ENCODE measurements at places on chromosomes 7 and 10.

DNA sequence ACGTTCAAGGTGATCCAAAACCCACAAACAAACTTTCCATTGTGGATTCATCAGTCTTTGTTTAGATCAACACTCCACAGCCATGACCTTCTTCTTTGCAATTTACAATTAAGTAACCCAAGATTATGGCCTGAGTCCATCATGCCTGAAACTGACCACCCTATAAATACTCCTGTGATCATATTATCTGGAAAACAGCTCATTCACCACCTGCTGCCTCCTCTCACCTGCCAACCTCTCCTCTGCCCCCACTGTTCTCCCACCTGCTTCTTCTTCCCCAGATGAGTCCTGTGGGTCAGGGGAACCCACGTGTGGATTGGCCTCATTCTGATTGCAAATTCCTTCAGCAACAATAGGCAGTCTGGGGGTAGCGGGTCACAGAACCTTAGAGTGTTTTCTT lies 81.4 kb downstream of the ABLIM1 start:
- no peak for DNase-seq

DNA sequence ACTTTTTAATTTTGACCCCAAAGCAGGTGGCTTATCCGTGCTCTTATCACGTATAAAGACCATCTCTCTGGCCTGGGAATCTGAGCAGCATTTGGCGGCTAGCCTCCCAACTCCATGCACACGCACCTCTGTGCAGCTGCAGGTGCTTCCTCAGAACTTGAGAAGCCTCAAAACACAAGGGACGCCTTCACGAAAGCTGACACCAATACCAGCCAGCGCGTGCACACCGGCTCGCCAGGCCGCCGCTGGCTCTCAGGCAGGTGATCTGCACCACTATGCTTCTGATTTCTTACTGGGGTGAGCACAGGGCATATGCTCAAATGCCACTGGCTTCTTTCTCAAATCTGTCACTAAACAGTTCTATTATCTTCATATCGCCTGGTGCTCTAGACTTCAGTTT lies 145.0 kb downstream of the PARD3 start:
- DNase-seq: no peak

DNA sequence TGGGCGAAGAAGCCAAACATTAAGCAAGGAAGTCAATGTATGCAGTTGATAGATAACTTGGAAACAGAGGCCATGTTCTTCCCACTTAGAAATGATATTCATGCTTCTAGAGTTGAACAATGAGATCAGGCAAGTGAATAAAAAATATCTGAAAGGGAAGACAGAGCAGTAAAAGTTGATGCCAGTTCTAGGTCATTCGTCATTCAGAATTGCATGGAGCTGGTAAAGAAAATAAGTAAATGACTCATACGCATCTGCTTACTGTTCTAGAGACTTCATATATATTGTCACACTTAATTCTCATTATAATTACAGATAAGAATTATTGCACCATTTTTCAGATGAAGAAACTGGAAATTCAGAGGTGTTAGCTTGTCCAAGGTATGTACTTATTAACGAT lies 158.9 kb upstream of the FERD3L start:
- no peak for DNase-seq

DNA sequence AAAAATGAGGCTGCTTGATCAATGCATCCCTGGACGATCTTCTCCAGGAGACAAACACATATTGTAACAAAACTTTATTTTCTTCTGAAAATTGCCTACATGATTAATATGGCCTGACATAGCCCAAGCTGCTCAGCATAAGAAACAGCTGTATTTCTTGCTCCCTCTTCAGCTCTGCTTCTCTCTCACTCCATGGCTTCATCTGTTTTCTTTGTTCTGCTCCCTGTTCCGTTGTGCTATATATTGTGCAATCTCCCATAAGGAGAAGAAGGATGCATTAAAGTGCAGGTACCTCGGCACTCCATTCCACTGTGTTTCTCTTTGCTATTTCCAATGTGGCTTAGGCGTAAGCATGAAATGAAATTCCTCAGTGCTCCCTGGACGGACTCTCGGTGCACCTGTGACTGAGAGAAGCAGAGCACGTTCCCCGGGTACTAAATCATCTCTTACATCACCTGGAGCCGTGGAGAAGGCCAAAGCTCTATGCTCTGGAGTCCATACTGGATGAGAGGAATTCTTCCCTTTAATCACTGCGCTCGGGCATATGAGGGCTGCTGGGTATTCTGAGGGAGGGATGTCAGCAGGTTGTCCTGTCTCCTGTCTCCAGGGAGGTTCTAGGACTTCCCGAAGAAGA lies 254.3 kb downstream of the GALNT17 start:
- no peak for DNase-seq

DNA sequence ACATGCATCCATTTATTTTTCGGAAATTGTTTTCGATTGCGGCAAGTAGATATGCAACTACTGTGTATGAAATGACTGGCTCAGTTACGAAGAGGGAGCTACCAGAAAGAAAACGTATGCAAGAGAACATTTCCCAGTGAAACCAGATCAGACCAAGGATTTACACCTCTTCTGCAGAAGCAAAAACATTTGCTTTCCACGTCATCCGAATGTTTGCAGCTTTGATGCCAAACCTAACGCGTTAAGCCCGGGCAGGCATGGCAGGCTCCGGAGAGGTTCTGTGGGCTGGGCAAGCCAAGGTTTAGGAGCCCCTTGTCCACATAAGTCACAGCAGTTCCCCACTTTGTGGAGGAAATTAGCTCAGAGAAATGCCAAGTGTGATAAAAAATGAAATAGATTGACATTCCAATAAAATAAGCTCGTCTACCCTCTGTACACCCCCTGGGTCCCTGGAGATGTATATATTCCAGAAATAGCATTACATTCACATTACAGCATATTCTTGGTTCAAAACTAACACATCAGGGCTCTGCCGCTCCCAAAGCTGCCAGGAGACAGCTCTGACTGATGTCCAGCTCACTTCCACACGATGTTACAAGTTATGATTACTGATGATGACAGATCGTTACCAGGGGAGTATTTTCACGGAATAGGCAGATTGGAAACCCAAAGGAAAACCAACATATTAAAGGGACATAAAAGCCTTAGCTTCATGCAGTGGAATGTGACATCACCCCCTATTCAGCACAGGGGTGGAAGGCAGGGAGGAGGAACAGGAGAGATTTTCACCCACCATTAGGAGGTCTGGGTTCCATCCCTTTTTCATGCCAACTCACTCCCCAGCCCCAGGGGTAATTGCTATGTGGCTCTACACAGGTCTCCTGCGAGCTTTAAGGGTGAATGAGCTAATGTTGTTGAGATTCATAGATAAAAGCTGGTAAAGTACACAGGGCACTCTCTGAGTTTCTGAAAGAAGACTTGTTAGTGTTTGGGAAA lies 81.5 kb downstream of the LYZL1 start:
- DNase-seq: no peak

- no peak for DNase-seq
These were observed 6.8 kb upstream of the CDH23 start for GRCh38 chr10:71389768-71390460.

- no peak for DNase-seq
These were observed 20.6 kb upstream of the USP6NL start for GRCh38 chr10:11631890-11632587.

- DNase-seq: no peak
These were observed 23.9 kb downstream of the VSIR start for GRCh38 chr10:71749396-71749795.

GRCh38 chr7:71772779-71773178 lies 639.4 kb downstream of the CALN1 start:
- DNase-seq: no peak

Data from GM04504 (cell line).